Neural progenitor cell (in vitro differentiated cells): ENCODE measurements at places on chromosomes 2 and 18. TPM values are rescaled to one million over a fixed set of nuclear protein-coding genes. Genes with fewer than 3 reads are reported as not detected.

DNA sequence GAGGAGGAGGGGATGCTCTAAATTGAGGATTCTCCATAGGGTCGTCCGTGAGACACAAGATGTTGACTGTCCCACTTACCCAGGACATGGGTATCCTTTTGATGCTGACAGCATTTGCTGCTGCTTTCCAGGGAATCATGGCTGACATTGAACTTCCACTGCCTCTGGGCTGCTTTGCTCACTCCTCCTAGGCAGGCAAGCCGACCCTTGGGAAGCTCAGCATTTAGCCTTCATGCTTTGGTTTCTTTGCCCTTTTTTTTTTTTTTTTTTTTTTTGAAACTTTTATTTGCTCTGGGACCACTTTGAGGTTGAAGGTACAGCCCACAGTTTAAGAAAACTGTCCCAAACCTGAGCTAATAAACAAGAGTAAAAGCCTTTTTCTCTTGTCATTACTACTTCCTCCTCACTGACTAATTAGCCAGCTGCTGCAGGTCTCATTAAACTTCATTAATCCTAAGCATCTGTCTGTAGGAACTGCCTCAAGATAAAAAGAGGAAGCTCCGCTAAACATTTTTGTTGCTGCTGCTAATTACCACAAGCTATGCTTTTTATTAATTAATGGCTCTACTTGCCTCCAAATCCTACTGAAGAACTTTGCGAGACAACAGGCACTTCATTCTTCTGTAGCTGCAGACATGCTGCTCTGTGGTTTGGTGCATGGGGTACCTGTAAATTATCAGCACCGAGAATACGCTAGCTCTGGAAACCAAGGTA lies 125.4 kb downstream of the SPTBN1 start:
- no peak for DNase-seq

DNA sequence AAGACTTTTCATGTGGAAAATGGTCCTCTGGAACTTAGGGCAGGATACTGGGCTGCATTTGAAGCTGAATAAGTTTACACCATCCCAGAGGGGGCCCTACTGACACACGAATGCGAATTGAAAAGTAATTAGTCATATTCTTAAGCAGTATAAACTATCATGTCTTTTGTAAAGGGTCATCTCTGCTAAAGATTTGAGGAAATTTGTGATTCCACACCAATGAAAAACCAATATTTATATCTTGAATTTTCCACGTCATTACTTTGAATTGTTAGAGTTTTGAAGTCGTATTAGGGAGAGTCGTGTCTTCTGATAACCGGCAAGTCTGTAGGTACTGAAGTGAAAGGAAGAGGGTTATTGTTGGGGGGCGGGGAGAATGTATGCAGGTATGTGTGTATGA lies 4.1 kb upstream of the OTX1 start:
- peak; percentile 15 for DNase-seq

DNA sequence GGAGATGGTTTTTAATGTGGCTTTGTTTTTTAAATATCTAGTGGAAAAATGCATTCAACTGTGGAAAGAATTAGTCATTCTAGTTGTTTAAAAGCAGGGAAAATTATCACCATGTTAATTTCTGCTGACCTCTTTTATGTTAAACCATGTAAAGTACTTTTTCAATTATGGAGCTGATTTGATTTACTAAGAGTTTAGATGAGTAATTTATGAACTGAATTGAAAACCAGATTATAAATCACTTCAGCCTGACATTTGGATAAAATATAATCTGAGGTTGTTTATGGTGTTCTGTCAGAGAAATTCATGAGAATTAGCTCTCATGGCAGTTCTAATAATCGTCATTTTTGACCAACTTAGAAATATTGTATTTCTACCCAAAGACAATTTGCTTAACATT lies 11.6 kb downstream of the ITGA4 start:
- DNase-seq = no peak

GRCh38 chr2:176646033-176646615 lies 376.9 kb downstream of the MTX2 start:
- DNase-seq = peak; percentile 17

- DNase-seq = no peak
Measured at GRCh38 chr2:64937687-64938491, 51.3 kb upstream of the SLC1A4 start.

- DNase-seq = no peak
Measured at GRCh38 chr2:145404690-145405089, 884.8 kb upstream of the ZEB2 start.

- no peak for DNase-seq
Measured at GRCh38 chr2:225031599-225031998, 10.7 kb downstream of the DOCK10 start.

DNA sequence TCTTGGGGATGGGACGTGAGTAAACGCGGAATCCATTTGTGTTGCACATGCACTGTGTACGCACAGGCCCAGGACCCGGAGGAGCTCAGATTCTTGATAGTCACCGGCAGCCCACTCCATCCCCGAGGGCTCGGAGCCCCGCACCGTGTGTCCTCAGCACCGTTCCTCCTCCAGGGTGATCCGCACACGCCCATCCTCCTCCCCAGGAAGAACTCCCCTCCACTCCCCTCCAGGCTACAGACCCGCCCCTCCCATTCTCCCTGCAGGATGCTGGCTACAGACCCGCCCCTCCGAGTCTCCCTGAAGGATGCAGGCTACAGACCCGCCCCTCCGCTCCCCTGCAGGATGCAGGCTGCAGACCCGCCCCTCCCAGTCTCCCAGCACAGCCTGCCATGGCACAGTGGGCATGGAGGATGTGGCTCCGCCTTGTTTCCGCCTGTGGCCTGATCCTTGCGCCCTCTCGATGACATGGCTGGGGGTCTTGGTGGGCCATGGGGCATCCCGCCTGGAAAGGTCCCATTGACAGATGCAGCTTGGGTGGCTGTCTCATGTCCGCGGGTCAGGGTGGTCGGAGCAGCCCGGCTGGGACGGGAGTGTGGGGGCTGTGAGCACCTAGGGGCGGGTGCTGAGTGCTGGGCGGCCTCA lies 14.1 kb downstream of the CTDP1 start:
- peak; percentile 47 for DNase-seq

GRCh38 chr2:131103165-131103564 lies 2.0 kb upstream of the PLEKHB2 start:
- no peak for DNase-seq

- no peak for DNase-seq
Measured at GRCh38 chr2:88841224-88841929, 149.9 kb downstream of the RPIA start.

DNA sequence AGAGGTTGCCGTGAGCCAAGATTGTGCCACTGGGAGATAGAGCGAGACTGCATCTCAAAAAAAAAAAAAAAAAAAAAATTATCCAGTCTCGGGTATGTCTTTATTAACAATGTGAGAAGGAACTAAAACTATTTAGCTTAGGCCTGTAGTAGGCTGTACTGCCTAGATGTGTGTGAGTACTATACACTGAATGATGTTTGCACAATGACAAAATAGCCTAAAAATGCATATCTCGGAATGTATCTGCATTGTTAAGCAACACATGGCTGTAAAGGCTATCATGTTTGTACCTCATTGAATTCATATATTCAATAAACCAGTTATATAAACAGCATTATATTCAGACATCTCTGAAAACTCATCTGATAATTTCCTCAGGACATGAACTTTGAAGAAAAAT lies 191.2 kb upstream of the SESTD1 start:
- no peak for DNase-seq

DNA sequence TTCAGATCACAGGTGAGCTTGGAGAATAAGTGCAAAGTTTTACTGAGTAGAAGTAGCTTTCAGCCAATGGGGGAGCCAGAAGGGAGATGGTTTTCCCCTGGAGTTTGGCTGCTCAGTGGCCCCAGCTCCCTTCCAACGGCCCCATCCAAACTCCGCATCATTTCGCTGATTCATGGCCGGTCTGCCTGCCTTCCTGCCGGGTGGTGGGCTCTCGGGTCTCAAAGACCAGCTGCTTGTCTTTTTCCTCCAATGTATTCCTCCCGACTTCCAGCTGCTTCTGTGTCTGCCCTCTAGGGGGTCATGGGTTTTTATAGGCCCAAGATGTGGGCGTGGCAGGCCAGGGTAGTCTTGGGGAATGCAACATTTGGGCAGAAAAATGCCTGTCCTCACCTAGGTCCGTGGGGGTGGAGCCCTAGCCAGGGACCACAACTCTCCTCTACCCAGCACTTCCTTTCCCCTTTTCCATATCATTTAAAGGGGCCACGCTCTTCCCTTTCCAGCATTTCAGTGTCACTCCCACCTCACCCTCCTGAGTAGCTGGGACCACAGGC lies 73.5 kb downstream of the MEX3C start:
- no peak for DNase-seq

- DNase-seq = no peak
Measured at GRCh38 chr2:132978840-132979239, 308.8 kb upstream of the LYPD1 start.

DNA sequence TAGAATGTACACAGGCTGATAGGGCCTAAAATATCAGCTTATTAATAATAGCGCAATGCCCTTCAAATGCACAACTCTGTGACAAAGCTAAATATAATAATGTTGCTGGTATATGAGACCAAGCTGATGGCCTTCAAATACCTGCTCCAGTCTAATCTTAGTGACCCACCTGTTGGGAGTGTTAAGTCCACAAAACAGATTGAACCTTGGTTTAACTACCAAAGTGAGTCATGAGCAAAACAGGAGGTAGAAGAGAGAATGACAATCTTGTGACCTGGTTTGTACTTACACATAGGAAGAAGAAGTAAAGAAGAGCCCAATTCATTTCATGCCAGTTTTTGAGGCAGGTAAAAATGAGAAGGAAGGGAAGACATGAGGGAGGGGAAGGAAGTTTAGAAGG lies 295.0 kb downstream of the NR4A2 start:
- no peak for DNase-seq

- no peak for DNase-seq
Measured at GRCh38 chr18:28650860-28651259, 473.9 kb upstream of the CDH2 start.

GRCh38 chr2:86366651-86367498 lies 29.4 kb upstream of the REEP1 start:
- no peak for DNase-seq

GRCh38 chr2:160073284-160073888 lies 11.0 kb upstream of the PLA2R1 start:
- DNase-seq = no peak

The CYBRD1 gene
- total RNA-seq = 5.8 and 11.1 TPM in 2 replicates

The KCTD1 gene
- 14.7 and 17.1 TPM in 2 replicates for total RNA-seq

The UGT1A4 gene
- total RNA-seq = not detected in 2 replicates

The MOGAT1 gene
- 0.62 and 2.0 TPM in 2 replicates for total RNA-seq

The PDE11A gene
- 0.13 and 0.62 TPM in 2 replicates for total RNA-seq

The ABCG8 gene
- total RNA-seq = not detected in 2 replicates

The SMYD1 gene
- not detected in 2 replicates for total RNA-seq

The SLC14A1 gene
- not detected in 2 replicates for total RNA-seq

The POTEC gene
- 0.06 TPM in 1 of 2 replicates, not detected in the other for total RNA-seq

The CDH2 gene
- total RNA-seq = 333 and 459 TPM in 2 replicates

The TMEM247 gene
- total RNA-seq = not detected in 2 replicates

The MARCO gene
- not detected in 2 replicates for total RNA-seq

The RHOB gene
- total RNA-seq = 16.1 and 28.7 TPM in 2 replicates

The HOXD3 gene
- total RNA-seq = not detected in 2 replicates

The MATN3 gene
- total RNA-seq = 0.45 and 1.7 TPM in 2 replicates

The METTL8 gene
- 25.3 and 29.2 TPM in 2 replicates for total RNA-seq

The PRSS56 gene
- not detected in 2 replicates for total RNA-seq

The CNGA3 gene
- not detected in 2 replicates for total RNA-seq
